Keratinocyte (primary cell): ENCODE measurements at places on chromosomes 6 and 20. TPM values are rescaled to one million over a fixed set of nuclear protein-coding genes. Genes with fewer than 3 reads are reported as not detected.

C6orf58 gene
- 0.06 to 0.10 TPM in 2 of 3 replicates, not detected in the other for polyA plus RNA-seq

TASP1 gene
- polyA plus RNA-seq, result 12.1 to 17.4 TPM (median 13.2 TPM) in 3 replicates

NR2E1 gene
- 0.04 TPM in 1 of 3 replicates, not detected in the others for polyA plus RNA-seq

DNA sequence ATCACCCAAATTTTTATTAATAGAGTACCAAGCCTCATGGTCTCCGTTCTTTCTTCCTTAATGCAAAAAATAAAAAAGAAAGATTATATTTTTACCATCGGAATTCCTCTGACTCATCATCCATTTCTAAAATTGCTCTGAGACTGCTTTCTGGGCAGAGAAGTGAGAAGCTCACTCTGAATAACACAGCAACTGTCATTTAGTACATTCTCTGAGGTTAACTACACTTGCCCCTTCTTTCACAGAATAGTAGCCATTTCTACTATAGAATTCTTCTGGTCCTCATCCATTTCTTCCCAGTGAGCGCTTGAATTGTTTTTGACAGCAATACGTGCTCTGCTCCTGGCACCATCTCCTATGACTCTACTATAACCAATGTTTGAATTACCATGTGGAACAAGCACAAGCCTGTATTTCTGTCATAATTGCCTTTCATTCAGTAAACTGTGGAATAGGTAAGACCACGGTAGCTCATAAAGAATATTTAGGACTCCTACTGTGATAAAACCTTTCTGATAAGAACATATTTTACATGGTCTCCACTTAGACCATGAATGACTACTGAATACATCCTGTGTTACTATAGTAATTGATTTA is 435.5 kb upstream of the NRSN1 start:
- no peak for DNase-seq
